ENCODE measurements at places on chromosomes 5 and 9.

DNA sequence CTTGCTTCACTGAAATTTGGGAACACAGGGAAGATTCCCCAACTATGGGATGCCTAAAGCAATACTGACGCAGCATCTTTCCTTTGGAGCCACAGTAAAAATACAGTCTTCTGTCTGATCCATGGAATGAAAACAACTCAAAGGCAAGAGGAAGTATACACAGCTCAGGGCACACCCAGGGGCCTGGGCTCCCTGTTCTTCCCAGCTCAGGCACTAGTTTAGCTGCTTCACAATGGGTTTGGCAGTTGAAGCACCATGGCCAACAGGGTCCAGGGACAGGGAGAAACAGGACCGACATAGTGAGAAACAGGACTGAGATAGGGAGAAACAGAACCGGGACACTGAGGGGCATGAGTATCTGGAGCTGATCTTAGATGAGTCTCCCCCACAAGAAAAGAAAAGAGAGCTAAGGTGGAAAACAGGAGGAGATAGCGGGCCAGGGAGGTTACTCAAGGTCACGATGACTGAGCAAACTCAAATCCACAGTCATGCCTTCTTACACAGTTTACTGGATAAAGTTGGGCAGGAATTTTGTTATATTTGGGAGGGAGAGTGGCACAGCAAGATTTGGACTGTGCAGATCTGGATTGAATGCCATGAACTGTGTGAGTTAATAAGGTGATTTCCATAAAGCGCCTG lies 198.8 kb downstream of the SMARCA2 start:
- no peak for DNase-seq

DNA sequence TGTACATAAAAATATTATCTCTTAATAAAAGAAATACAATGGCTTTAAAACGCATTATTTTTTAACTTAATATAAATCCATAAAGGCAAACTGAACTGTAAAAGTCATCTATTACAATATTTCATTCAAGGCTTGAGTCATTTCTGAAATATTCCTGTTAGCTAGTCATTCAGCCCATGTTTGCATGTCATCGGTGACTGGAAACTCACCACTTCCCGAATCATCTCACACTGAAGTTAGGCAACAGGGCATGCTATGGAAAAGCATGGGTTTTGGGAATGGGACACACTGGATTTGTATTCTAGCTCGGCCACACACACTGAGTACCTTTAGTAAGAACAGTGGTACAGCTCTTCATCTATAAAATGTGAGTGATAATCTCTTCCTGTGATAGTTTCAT lies 691.1 kb upstream of the C9orf72 start:
- DNase-seq: no peak

GRCh38 chr9:24011009-24011717 lies 185.1 kb upstream of the ELAVL2 start:
- DNase-seq: no peak

DNA sequence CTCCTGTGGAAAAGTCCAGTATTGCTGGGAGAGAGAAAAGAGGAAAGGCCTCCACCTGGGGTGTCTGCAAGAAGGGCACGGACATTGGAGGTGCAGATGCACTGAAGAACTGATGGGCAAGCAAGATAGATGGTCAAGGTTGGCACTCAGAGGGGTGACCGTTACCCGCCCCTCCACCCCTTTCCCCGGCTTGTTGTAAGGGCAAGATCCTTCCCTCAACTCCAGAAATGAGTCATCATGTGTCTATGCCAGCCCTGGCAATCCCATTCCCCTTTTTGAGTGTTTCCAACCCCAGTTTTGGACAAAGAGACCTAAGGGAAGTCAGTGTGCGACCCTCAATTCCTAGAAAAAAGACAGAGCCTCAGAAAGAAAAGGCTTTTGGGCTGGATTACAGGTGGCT lies 34.9 kb upstream of the ATP6V1G1 start:
- DNase-seq: no peak

- DNase-seq: peak; percentile 53
These were observed 51.2 kb downstream of the USP20 start for GRCh38 chr9:129886226-129887174.

DNA sequence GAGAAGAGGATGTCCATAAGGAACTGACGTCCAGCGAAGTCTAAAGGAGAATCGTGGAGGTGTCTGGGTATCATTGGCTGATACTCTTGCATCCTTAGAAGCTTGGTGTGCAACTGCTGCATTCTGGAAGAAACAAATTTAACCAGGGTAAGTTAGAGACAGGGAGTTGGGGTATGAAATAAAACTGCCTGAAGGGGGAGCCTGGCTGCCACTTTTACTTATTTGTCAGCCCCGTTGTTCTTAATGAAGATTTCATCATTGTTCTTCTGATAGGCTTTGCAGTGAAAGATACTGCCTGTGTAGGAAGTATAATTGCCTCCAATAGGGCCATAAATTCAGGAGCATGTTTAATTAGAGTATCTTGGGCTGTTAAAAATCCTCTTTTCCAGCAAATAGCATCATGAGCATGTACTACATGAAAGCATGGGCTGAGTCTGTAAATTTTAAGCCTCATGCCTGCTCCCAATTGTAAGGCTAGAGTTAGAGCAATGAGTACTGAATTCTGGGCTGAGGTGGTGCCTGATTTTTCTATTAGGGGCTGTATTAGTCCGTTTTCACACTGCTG lies 1264.5 kb upstream of the ACO1 start:
- DNase-seq: no peak

- no peak for DNase-seq
These were observed 10.2 kb downstream of the KLF9 start for GRCh38 chr9:70404261-70404660.
